ENCODE measurements at places on chromosomes 7 and 10.

- no peak for DNase-seq
Measured at GRCh38 chr10:124109261-124109660, 15.9 kb upstream of the CHST15 start.

DNA sequence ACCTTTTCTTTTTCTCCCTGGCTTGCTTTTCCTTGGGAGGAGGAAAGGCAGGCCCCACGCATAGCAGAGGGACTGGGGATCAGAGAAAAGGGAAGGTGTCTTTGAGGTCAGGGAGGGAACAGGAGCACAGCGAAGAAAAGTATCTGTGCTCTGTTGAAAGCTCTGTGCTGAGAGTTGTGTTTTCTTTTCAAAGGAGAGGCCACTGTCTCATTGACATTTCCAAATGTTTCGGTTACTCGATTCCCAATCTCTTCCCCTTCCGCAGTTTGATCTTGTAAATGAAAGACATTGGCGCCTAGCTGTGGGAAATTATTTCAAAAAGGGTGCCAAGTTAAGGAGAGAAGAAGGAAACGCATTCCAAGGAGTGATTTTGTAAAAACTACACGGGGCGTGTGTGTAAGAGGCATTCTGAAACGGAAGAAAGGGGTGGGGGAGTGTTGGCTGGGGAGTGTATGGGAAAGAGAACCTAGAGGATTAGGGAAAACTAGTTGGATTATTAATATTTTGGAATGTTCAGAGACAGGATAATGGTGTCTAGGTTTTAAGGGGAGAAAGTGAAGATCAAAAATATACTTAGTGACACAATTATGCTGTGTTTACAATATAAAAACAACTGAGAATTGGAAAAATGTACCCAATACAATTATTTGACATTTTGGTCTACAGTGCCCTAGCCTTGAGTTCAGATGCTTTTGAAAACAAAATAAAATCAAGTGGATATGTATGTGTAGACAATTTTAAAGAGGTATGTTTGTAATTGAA lies 708 bp downstream of the KLHDC10 start:
- DNase-seq: no peak

DNA sequence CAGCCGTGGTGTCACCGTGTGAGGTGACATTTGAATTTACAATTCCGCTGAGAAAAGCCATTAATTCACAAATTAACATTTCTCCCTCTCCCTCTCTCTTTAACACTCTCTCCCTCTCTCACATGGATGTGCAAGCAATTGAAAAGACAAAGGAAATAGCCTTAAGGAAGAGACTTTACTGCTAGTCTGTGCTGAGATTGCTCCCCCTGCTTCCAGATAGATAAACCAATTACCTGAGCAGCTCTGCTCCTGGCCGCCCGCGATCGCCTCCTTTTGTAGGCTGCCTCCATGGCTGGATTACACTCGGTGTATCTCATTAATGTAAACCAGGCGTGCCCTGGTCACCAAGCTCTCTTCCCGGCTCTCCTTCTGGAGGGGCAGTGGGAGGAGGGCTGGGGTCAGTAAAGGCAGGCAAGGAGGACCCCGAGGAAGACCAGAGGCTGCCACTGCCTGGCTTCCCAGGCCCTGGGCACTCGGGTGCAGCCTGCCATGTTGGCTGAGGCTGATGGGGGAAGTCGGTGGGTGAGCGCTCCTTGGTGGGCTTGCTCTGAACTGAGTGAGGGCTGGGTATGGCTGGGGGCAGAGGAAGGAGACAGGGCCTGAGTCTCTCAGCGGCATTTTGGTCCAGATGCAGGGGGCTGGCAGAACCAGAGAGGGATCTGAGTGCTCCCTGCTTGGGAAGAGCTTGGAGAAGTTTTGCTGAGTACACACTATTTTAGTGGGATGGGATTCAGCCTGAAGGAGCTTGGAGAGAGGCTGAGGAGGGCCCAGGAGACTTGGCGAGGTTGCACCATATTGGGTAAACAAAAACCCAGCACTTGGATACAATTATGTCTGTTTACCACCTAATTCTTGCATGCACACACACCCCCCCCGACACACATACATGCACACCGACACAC lies 42.9 kb downstream of the PAX2 start:
- no peak for DNase-seq

DNA sequence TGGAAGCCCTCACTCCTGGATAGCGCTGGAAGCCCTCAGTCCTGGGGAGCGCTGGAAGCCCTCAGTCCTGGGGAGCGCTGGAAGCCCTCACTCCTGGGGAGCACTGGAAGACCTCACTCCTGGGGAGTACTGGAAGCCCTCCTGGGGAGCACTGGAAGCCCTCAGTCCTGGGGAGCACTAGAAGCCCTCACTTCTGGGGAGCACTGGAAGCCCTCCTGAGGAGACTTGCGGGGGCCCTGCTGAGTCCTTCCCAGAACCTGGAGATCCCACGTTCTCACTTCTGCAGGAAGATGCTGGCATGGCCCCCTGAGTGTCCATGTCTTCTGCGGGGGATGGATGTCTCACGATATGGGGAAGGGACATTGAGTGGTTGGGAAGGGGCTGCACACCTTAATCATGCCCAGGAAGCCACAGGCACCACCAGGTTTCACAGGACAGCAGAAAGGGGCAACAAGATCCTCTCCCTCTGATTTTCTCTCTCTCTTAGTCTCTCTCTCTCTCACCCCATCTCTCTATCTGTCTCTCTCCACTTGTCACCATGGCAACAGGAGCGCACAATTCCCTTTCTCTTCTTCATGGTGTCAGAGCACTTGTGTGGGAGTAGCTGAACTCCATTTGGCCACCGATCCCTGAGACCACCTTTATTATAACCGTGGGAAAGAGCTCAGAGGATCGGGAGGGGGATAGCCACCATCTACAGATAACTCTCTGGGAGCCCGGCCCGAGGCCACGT lies 267.0 kb downstream of the TCERG1L start:
- no peak for DNase-seq

DNA sequence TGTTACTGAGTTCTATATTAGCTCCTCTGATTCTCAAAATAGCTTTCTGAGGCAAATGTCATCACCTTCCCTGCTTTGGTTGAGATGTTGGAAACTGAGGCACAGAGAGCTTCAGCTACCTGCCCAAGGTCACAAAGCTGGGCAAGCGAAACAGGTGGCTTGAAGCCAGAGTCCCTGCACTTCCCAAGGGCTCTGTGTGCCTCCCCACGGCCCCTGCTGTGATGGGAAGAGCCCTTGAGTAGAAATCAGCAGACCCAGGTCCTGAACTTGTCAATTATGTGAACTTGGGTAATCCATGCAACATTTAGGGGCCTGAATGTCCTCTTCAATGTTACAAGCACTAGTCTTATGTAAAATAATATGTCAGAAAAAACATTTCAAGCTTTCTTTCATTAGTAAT lies 327.3 kb upstream of the PODXL start:
- no peak for DNase-seq

DNA sequence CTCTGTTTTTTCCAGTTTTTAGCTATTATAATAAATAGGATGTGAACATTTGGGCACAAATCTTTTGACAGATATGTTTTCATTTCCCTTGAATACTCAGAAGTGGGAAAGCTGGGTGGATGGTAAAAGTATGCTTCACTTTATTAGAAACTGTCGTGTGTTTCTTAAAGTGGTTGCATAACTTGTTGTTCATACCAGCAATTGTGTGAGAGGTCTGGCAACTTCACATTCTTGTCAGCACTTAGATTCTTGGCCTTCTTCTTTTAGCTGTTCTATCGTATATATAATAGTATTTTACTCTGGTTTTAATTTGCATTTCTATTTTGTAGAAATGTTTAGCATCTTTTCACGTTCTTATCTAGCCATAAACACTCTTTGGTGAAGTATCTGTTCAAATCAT lies 894.4 kb downstream of the KCNMA1 start:
- no peak for DNase-seq

GRCh38 chr7:77402818-77403217 lies 13.3 kb downstream of the GSAP start:
- DNase-seq: no peak

DNA sequence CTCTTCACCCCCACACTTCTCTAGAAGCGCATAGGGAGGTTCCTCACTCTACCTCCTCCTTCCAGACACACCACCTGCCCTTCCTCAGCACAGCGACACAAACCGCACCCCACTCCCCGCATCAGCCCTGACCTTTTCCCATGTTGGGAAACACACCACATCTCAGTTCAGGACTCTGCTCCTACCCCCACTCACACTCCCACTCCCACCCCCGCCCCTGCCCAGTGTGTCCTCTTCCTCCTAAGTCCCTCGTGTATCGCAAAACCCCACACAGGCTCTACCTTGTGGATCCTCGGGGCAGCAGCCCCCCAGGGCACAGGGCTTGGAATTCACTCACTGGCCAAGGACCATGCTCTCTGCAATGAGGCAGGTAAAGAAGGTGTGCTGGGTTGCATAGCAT lies 4.2 kb upstream of the AOC1 start:
- DNase-seq: no peak

DNA sequence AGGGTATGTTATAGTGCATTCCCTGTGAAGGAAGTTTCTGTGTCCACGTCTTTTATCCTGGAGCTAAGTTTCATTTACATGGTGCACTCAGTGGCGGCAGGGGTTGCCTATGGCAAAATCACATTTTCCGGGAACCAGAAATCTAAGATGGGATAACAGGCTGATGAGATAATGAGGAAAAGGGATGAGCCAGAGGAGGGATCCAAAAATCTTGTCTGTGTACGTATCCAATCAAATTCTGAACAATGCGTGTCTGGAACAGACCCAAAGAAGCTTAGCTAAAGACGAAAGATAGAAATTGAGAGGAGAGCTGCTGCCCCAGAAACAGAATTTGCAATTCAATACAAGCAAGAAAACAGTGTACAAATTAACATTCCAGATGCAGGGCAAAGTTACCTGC lies 16.1 kb downstream of the LANCL2 start:
- DNase-seq: no peak

DNA sequence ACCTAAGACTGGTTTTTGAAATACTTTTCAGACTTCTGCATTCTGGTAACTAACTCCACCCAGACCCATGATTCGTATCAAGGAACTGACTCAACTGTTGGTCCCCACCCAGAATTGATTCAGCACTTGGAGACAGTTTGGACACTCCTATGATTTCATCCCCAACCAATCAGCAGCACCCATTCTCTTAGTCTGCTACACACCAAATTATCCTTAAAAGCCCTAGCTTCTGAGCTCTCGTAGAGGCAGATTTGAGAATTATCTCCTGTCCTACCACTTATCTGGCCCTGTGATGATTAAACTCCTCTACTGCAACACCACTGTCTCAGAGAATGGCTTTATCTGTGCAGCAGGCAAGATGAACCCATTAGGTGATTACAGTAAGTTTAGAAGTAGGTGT lies 7.7 kb upstream of the GSTO1 start:
- no peak for DNase-seq

GRCh38 chr10:59561477-59562121 lies 148.1 kb downstream of the SLC16A9 start:
- no peak for DNase-seq

DNA sequence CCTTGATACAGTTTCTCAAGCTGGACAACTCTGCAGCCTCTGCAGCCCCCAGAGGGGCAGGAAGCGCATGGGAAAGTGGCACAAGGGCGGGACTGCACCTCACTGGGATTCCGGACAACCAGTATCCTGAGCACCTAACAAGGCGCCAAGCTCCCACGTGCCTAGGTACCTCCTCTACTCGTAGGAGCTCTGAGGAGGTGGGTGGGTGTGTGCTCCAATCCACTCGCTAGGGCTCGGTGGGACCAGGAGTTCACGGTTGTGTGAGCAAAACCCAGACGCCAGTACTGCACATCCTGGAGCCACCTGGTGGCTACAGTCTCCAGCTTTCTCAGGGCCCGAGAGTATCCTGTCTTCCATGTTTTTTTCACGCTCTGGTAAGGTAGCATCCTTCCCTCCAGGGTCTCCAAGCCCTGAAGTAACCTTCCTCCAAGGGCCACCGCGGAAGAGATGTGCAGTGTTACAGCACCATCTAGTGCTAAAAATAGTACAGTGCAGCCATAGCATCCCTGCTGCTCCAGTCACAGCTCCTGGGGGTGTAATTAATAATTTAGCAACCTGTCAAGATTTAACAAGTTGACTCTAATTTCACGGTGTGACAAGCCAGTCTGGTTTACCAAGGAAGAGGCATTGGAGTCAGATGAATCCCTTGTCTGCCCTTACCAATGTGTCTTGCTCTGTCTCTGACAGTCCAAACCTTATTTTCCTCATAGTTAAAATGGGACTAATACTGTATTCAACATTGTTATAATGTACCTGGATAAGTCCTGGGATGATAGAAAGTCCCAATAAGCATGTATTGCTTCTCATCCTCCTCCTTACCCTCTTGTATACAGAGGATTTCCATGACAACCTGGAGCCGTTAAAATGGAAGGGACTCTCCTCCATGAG lies 70.4 kb downstream of the HERPUD2 start:
- peak; percentile 14 for DNase-seq

DNA sequence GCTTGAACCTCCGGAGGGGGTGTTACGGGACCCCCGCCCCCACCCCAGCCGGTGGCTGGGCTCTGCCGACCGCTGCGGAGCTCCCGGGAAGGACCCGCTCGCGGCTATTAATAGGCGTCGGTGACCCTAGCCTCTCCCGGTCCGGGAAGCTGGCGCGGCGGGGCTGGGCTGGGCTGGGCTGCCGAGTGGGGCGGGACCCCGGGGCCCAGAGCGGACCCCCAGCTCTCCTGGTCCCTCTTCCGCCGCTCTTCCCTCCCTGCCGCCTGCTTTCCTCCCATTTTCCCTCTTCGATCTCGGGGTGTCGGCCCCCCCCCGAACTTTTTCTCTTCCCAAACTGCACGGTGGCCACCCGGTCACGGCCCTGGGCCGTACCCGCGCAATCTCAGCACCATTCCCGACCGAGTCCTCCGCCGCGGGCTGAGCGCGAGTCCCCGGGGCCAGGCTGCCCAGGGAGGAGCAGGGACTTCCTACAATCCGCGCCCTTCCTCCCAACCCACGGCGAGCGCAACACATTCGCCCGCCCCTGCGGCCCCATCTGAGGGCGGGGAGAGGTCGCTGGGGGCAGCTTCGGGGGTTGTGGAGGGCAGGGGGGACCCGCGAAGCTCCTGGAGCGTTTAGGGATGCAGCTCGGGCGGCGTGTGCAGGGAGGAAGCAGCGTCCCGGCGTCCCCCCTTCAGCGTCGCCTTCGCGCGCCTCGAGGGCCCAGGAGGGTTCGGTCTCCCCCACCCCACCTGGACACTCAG lies 3.1 kb upstream of the ELFN1 start:
- no peak for DNase-seq

DNA sequence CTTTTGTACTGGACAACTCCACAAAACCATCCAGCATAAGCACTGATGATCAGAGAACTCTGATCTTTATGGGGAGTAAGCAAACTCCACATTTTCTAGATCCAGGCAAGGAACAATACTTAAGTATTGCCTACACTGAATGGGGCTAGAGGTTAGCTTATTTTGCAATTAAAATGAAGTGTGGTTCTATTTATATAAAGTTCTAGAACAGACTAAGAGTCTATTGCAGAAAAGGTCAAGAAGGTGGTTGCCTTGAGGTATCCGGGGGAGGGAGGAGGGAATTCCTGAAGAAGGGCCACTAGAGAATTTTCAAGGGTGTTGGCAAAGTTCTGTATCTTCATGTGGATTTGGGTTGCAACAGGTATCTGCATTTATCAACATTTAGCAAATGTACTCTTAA lies 477.9 kb downstream of the PLXNA4 start:
- no peak for DNase-seq

All from stimulated activated CD4-positive, alpha-beta T cell treated with anti-CD3 and anti-CD28 coated beads, Interleukin-2, amount 100 ng/mL, for 4 hours (primary cell).